ENCODE measurements at places on chromosomes 3 and 15.
A peak's percentile ranks its signal among the peaks of the same experiment; 100 is the strongest.

- DNase-seq: no peak
Observed at GRCh38 chr3:101074518-101074917, 81.3 kb upstream of the ABI3BP start.

- DNase-seq: no peak
Observed at GRCh38 chr3:183537295-183537730, 18.2 kb downstream of the KLHL6 start.

DNA sequence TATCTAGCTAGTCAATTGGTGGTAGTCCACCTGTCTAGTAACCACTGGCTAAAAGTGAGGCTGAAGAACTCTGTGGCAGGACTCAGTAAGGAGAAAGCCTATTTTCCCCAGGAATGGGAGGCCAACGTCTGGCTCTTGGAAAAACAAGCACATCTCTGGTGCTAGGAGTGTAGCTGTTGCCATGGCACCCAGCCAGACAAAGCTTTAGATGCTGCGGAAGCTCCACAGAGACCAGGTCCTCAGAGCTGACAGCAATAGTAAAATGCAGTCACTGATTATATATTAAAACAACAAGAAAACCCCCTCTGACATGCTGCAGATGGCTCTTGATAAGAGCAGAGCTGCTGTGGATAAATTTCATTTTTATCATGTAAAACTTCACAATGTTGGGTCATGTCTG, 124.9 kb upstream of the STRIT1 start:
- peak; percentile 29 for DNase-seq

GRCh38 chr3:102802819-102803420, 368.1 kb downstream of the ZPLD1 start:
- DNase-seq: no peak

DNA sequence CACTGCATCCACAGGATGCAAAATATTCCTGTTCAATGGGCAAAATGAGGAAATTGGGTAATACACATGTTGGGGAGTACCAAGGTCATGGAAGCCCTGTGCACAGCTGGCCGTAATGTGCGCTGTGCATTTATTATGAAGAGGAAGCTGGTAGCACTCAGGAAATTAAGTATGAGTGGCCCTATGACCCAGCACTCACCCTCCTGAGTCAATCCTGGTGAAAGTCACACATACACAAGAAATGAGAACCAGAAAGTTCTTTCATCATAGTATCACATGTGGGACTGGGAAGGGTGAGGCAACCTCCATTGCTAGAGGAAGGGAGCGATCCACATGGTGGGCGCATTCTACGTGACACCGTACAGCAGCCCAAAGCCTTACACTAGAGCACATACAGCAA, 11.4 kb upstream of the PRR20G start:
- no peak for DNase-seq

DNA sequence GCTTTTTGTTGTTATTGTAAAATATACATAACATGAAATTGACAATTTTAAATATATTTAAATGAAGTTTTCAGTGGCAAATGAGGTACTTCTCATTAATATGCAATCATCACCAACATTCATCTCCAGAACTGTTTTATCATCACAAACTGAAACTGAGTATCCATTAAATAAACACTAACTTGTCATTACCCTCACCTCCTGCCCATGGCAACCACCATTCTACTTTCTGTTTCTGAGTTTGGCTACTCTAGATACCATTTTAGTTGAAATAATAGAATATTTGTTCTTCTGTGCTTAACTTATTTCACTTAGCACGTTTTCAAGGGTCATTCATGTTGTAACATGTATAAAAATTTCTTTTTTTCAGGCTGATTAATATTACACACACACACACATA, 834.3 kb downstream of the PLOD2 start:
- no peak for DNase-seq

GRCh38 chr15:43293432-43293831, 26.7 kb upstream of the TGM5 start:
- DNase-seq: no peak

DNA sequence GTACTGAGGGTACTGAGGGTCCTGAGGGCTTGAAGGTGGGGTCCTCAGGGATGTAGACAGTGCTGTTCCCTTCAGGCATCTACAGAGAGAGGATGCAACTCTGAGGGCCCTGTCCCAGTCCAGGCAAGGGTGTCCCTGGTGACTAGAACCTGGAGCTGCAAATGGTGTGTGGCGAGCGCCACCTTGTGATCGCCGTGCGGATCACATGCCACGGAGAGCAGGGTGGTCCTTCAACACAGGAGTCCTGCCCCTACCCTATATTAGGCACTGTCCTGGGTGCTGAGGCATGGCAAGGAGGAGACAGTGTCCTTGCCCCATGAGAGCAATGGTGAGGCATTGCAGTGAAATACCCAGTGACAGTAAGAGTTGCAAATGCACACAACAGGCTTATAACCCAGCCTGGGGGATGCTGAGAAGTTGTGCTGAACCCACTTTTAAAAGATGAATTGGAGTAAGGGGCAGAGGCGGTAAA, 23.6 kb downstream of the RHCG start:
- no peak for DNase-seq

DNA sequence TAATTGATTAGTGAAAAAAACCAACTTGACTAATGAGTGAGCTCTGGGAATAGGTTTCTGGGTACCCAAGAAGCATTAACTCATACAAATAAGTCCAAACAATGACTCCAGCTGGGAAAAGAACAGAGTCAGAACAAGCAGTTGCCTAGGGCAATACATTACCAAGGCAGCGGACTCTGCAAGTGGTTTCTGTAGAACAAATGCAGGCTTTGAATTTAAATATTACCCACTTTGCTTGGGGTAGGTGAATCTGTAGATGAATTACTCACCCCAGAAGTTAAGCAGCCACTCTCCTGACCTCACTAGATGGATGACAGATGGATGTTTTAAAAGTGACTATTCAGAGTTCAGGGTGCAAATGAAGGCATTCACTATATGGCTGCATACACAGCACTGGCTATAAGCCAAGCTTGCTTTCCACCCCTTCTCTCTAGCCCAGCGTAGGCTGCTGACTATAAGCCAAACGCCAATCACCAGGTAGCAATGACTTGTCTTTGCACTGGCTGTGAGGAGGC, 73.1 kb upstream of the BHLHE40 start:
- DNase-seq: no peak

- DNase-seq: no peak
Observed at GRCh38 chr3:48747015-48747615, 30.1 kb upstream of the IP6K2 start.

DNA sequence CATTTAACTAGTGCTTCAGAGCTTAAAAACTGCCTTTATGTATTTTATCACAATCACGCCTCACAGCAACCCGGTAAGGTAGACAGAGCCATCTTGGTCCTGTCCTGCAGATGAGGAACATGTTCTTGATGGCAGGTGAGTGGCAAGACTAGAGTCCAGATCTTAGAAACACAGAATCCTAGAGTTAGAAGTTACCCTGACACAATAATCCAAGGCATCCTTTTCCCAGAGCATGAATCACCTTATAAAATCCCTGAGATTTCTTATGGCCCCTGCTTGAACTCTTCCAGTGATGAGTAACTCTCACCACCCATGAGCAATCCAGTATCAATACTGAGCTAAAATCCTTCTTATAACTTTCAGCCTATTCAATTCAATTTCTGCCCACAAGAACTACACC, 16.9 kb downstream of the POPDC2 start:
- no peak for DNase-seq

GRCh38 chr15:48806151-48806550, 4.7 kb downstream of the CEP152 start:
- DNase-seq: no peak

GRCh38 chr15:82653483-82654168, 6.5 kb upstream of the CPEB1 start:
- no peak for DNase-seq

- DNase-seq: no peak
Observed at GRCh38 chr15:74174219-74174957, 878 bp downstream of the ISLR start.

GRCh38 chr3:47571391-47572175, 7.1 kb downstream of the CSPG5 start:
- no peak for DNase-seq

GRCh38 chr3:148466143-148466542, 231.6 kb upstream of the AGTR1 start:
- DNase-seq: no peak

DNA sequence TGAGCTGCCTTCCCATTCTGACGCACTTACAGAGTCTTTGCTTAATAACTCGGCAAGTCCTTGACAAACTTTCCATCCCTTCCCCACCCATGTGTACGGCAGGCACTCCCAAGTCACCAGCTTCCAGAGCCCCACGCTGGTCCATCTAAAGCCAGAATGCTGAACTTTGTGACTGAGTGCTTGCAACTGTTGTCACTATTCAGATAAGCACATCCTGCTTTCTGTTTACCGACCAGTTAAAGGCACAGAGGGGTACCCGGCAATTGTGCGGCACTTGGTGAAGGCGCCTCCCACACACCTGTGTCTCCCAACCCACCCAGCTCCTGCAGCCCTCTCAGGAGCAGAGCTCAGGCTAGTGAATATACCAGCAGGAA, 430.6 kb downstream of the FOXP1 start:
- DNase-seq: no peak

GRCh38 chr3:37551857-37552256, 309.8 kb upstream of the CTDSPL start:
- no peak for DNase-seq

DNA sequence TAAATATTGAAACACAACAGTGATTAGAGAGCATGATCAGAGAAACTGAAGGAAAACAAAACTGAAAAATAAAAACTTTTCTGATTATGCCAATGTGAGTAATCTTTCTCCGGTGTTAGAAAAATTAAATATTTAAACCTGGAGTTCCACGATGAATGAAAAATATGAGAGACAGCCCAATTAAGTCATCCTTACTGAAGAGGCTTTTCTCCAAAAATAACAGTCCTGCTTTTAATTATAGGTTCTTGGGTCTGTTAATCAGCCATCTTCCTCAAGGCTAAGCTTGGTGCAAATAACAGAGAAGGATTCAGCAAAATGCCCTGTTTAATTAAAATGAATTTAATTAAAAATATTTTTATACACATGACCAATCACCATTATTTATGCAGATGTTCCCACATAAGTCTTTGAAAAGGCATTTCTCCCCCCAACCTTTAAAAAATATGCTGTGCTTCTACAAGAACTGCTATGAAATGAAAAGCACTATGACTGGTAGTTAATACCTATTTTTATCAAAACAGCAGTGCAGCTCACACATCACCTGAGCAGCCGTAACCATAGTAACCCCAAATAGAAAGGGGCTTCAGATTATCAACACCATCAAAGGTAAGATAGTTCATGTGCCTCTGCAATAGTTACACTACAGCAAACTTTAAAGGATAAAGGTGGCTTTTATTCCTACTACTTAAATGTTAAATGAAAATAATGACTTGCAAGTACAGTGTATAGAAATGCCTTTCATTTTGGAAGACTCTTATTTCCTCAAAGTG, 175.7 kb downstream of the SLC9A9 start:
- DNase-seq: no peak

GRCh38 chr3:184059424-184059823, 6.6 kb downstream of the HTR3C start:
- no peak for DNase-seq

- no peak for DNase-seq
Observed at GRCh38 chr3:114727373-114727772, 419.7 kb downstream of the ZBTB20 start.

DNA sequence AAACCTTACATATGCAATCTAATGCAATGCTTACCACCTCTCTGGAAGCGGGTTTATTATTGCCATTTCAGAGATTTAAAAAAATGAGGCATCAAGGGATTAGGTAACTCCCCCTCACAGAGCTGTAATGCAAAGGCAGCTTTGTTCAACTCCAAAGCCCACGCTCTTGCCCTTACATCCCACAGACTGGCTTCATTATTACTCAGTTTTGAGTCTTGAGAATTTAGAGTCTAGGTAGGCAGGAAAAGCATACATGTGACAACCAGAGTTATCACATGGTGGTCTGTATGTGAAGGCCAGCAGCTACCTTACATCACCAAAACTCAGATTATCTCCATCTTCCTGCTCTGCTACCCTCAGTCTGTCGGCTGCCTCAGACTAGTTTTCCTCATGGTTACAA, 326.9 kb downstream of the UACA start:
- DNase-seq: no peak

DNA sequence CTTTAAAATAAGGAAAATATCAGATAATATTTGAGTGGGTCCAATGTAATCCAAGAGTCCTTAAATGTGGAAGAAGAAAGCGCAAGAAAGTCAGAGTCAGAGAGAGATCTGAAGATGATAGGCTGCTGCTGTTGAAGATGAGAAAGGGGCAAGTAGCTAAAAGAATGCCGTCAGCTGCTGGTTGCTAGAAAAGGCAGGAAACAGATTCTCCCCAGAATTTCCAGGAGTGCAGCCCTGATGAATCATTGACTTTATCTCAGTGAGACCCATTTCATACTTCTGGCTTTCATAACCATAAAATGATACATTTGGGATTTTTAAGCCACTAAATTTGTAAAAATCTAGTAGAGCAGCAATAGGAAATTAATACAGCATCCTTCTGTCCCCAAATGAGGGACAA, 7.5 kb upstream of the CHMP2B start:
- no peak for DNase-seq

DNA sequence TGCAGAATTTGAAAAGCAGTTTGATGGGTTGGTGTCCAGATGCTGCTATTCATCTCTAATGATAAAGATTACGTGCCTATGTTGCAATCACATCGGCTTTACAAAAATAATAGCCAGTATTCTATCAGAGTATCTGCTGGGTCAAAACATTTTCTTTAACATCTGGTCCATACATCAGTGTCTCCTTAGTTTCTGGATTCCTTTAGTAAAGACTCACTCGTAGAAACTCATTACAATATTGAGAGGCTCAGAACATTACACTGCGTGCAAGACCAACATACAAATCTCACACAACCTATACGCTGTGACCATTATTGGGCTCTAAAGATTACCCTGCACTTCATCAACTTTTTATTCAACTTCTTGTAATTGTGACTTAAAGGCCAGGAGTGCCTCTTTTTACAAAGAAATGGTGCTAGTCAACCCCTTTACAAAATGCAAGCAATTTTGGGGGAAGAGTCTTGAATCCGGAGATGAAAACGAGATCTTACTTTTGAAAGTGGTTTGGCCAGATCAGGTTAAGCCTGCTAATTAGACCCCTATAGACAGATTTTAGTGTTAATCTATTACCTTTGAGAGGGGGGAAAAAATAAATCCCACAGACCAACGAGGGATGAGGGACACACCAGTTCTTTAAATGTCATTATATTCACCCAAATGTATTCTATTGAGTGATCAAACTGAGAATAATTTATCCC, 2.9 kb downstream of the TRA2B start:
- DNase-seq: no peak

Measured in right renal cortex interstitium (tissue), 3 donors.